T-helper 2 cell treated with Interferon-gamma antibody and Interleukin-4, amounts not matched to agents 5 μg/mL and 100 μg/mL, for 36 hours (primary cell): ENCODE measurements at places on chromosomes 4 and X.

DNA sequence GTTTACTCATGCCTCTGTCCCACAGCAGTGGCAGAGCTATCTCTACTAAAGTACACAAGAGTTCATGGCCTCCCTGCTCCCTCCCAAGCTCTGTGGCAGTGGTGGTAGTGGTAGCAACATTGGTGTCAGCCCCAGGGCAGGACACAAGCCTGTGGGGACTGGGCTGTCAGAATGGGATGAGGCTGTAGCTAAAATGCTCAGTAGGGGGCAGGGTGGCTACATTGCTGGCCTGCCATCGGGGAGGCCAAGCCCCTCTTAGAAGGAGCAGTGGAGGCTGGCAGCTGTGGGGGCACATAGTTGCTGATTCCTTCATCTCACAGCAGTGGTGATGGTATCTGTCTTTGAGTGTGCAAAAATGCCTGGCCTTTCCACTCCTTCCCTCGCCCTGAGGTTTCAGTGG is 461.7 kb downstream of the PCDH18 start:
- no peaks in the 10 kb centered on the region for H3K27me3 ChIP-seq
- DNase-seq = no peak
- no peaks in the 10 kb centered on the region for H3K36me3 ChIP-seq
- H3K4me3 ChIP-seq = no peak overlapping the region
- no peaks in the 10 kb centered on the region for H3K4me1 ChIP-seq

GRCh38 chr4:155624478-155624877 is 42.2 kb upstream of the GUCY1A1 start:
- no peak overlapping the region for H3K27ac ChIP-seq
- H3K4me3 ChIP-seq = no peak overlapping the region
- DNase-seq = no peak
- peaks cover 19% of the 10 kb centered on the region for H3K4me1 ChIP-seq
- H3K27me3 ChIP-seq = peaks cover 2% of the 10 kb centered on the region

GRCh38 chr4:62601737-62602136 is 1401.6 kb downstream of the ADGRL3 start:
- H3K27me3 ChIP-seq = no peaks in the 10 kb centered on the region
- no peaks in the 10 kb centered on the region for H3K36me3 ChIP-seq
- no peaks in the 10 kb centered on the region for H3K4me1 ChIP-seq
- no peak overlapping the region for H3K4me3 ChIP-seq
- H3K27ac ChIP-seq = no peak overlapping the region
- DNase-seq = no peak

GRCh38 chr4:17027495-17027894 is 129.1 kb upstream of the LDB2 start:
- H3K4me1 ChIP-seq = no peaks in the 10 kb centered on the region
- no peaks in the 10 kb centered on the region for H3K36me3 ChIP-seq
- no peak for DNase-seq
- no peak overlapping the region for H3K4me3 ChIP-seq
- no peaks in the 10 kb centered on the region for H3K27me3 ChIP-seq
- no peak overlapping the region for H3K27ac ChIP-seq
